ENCODE measurements at places on chromosomes 3 and 15. TPM values are rescaled to one million over a fixed set of nuclear protein-coding genes. Genes with fewer than 3 reads are reported as not detected.

- DNase-seq: no peak
These were observed 31.9 kb upstream of the SMAD6 start for GRCh38 chr15:66670175-66670574.

DNA sequence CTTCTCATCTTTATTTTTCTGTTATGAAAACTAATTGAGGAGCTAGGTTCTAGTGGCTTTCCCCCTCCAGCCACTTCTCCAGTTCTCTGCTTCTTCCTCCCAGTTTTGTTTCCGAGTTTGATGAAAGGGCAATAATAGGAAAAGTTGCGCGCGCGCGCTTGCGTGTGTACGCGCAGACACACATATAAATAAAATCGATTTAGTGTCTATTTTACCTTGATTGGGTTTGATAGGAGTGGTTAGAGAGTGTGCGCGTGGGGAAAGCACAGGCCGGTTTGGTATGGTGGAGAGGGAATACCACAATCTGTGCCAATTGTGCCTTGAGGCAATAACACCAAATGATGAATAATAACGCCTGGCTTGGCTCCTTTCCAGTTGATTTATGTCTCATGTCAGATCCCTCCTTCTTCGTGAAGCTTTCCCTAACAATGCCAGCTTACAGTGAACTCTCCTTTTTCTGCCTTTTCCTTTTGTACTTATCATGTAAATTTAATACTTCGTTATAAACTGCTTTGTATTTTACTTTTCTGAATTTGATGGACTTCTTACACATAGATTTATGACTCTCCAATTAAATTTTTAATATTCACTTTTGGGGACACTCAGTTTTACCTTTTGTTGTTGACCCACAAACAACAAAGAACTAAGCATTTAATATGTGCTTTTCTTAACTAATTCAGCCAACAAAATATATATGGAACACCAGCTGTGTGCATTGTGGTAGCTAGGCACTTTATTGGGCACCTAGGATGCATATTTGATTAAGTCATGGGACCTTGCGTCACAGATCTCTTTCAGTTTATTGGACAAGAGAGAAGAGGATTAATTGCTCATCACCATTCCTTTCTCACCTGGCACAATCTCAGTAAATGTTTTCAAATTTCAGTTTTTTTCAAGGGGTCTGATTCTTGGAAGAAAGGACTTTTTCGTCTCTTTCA, 1.7 kb downstream of the TIPARP start:
- peak; percentile 39 for DNase-seq

LYZL4 gene
- total RNA-seq: not detected

BUB1B gene
- 55.5 TPM for total RNA-seq

VGLL3 gene
- total RNA-seq: 3.1 TPM

ARHGAP31 gene
- 6.9 TPM for total RNA-seq

GRCh38 chr15:69459066-69459465, 6.4 kb downstream of the RPLP1 start:
- no peak for DNase-seq

DNA sequence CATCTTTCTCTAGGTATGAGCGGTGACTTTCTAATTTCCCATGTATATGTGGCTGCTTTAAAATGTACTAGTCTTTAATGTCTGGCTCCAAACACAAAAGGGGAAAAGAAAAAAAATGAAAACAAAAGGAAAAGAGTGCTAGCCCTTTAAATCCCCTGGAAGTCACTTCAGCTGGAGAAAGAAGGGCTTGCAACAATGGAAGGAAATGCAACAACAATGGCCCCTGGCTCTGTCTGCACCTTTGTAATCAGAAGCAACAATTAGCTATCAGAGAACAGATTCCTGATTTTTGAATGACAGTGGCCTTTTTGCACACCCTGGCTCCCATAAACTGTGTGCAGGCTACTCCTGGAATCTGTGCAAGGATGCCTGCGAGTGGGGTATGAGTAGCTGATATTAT, 591.2 kb downstream of the FHIT start:
- no peak for DNase-seq

GABRR3 gene
- not detected for total RNA-seq

DNA sequence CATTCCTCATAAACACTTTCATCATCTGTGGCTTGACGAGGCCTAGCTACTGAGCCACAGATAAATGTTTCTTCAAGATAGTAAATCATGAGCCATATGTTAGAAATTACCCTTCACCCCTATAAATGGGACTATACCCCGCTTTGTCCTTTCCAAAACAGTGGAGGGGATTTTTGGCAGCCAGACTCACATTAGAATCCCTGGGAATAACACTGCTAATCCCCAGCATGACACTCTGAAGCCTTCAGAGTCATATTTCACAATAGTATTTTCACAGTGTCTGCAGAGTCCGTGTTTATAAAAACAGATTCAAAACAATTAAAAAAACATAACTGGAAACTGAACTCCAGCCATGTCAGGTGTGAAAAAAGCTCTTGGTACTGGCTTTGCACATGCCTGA, 271.6 kb downstream of the ERC2 start:
- no peak for DNase-seq

GRCh38 chr3:105564546-105565288, 198.0 kb downstream of the ALCAM start:
- no peak for DNase-seq

GRCh38 chr3:167102071-167102470, 278.0 kb downstream of the ZBBX start:
- DNase-seq: no peak
